ENCODE measurements at places on chromosomes 11 and 22. TPM values are rescaled to one million over a fixed set of nuclear protein-coding genes. Genes with fewer than 3 reads are reported as not detected.

DNA sequence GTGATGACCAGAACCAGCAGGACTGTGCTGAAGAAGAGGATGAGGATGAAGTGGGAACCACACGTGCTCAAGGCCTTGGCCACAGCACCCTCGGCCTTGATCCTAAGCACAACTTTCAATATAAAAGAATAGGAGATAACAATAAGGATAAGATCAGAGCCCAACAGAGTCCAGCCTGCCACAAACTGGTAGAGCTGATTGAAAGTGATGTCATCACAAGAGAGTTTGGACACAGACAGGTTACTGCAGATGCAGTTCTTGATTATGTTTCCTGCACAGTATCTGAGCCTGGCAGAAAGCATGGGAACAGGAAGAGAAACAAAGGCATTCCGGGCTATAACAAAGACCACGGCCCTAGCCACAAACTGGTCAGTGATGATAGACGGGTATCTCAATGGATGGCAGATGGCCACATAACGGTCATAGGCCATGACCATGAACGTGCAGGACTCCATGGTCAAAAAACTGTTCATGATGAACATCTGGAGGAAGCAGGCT is 4.5 kb downstream of the OR56A4 start:
- DNase-seq, result no peak

- no peak for DNase-seq
Measured at GRCh38 chr11:2587976-2588748, 111.6 kb downstream of the KCNQ1OT1 start.

- no peak for DNase-seq
Measured at GRCh38 chr11:61112575-61112974, 10.3 kb downstream of the CD5 start.

DNA sequence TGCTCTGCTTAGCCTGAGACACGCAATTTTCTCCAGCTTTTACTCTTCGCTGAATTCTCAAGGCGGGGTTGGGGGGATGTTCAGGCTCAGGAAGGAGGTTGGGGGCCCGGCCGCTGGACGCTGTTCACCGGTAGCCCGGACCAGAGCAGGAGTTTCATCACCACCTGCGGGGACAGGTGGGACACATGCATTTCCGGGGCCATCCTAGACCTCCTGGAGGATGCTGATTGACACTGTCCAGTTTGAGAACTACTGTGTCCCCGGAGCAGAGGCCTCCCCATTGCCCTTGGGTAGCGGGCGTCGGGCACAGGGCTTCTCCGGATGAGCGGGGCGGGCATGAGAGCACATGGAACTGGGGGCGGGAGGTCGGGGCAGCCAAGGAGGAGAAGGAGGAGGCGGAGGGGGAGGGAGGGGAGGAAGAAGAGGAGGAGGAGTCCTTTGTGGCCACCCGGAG is 144.0 kb upstream of the GRK3 start:
- no peak for DNase-seq

FOLH1 gene
- 322 TPM for polyA plus RNA-seq
